Activated T-cell treated with anti-CD3 and anti-CD28 coated beads, Interleukin-2, amount 50 U/mL, for 72 hours (primary cell): ENCODE measurements at places on chromosomes 12 and 14. TPM values are rescaled to one million over a fixed set of nuclear protein-coding genes. Genes with fewer than 3 reads are reported as not detected.

Gene BRI3BP
- total RNA-seq, result 23.0 TPM

Gene SGPP1
- total RNA-seq, result 13.1 TPM

DNA sequence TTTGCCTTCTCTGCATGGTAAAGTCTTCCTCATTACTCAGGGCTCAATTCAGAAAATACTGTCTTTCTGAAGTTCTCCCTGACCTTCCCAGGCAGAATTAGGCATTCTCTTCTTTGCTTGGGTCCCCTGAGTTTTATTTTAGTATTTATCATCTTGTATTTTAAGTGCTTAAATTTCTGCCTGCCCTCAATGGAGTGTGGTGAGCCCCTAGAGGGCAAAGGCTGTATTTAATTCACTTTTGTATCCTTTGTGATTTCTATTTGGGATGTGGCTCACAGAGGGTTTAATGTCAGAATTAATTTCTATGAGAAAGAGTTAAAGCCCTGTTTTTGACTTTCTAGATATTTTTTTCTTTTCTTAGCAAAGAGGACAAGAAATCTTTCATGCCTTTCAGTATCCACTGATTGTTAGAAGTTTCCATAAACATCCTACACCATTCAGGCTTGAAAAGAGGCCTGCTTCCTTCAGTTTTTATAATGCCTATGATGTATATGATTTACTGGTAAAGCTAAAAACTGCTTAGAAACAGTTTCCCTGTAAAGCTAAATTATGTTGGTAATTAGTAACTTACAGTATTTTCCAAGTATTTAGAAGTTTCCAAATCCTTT is 55.6 kb upstream of the PTPRB start:
- DNase-seq, result no peak

DNA sequence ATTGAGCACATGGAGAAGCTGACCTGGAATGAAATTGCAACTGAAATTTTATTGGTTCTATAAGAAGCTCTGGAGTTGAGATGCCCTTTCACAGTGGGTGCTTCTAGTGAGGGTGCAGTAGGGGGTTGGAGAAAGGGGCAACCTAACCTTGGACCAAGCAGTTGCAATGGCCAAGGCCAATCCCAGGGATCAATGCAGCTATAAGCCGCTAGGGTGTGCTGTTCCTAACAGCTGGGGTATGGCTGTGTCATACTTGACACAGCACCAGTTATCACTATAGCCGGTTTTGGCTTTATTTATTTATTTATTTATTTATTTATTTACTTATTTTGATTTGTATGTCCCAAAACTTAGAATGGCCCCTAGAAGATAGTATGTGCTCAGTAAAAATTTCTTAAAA is 505.9 kb downstream of the FLRT2 start:
- DNase-seq, result no peak

DNA sequence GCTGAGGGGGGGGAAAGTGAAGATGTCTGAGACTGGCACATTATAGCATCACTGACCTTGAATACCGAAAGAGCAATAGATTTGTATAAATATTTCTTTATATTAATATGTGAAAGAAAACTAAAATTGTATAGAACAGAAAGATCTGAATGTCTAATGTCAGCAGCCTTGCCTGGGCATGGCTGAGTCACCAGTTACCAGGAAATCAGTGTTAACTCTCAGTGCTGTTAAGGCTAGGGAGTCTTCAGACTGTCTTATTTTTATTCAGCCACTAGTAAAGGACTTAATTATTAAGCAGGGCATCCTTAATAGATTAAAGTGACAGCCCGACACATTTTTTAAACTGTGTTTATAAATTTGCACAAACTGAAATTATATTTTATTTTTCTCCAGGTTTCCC is 122.9 kb upstream of the AEBP2 start:
- DNase-seq, result no peak

- DNase-seq, result no peak
Observed at GRCh38 chr12:124031058-124031457, 58.0 kb downstream of the ZNF664 start.

- DNase-seq, result no peak
Observed at GRCh38 chr12:50971946-50972345, 19.6 kb downstream of the HIGD1C start.

- DNase-seq, result no peak
Observed at GRCh38 chr12:63814146-63814772, 30.2 kb upstream of the SRGAP1 start.

DNA sequence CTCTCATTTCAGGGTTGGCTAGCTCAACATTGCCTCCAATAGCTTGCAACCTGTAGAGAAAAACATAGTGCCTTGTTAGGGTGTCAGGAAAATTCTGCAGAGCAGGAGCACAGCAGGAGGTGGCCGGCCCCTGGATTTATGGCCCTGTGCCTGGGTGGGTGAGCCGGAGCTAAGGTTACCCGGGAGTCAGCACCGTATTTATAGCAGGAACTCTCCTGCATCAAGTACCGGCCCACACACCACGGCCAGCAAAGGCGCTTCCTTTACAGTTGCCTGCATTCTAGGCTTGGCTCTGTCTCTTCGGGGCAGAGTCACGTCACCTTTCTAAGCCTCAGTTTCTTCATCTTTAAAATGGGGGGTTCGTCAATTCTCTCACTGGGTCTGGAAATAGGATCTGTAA is 52.8 kb upstream of the EML1 start:
- DNase-seq, result no peak
